ENCODE measurements at places on chromosomes 7 and 10. TPM values are rescaled to one million over a fixed set of nuclear protein-coding genes. Genes with fewer than 3 reads are reported as not detected.

Gene GALNT17
- not detected for total RNA-seq

Gene FOXK1
- total RNA-seq, result 32.8 TPM

Gene ERLIN1
- total RNA-seq, result 21.6 TPM

Gene PIK3CG
- total RNA-seq, result 0.64 TPM

Gene SEMA3E
- total RNA-seq, result 0.43 TPM

Gene FOXI2
- total RNA-seq, result not detected

Gene TRIM24
- total RNA-seq, result 10.3 TPM

Gene HOXA11
- total RNA-seq, result 41.9 TPM

Gene BET1
- 44.5 TPM for total RNA-seq

Gene MDH2
- 47.4 TPM for total RNA-seq

Gene IDI2
- not detected for total RNA-seq

Gene AKR1C4
- not detected for total RNA-seq

Gene TAS2R41
- total RNA-seq, result not detected

Gene ARMC3
- not detected for total RNA-seq

Gene EFCAB10
- total RNA-seq, result not detected

Gene SPDYE1
- not detected for total RNA-seq

Gene OR6B1
- total RNA-seq, result under 0.01 TPM

Gene FLNC
- 202 TPM for total RNA-seq

Gene FAM200A
- 9.5 TPM for total RNA-seq

Gene PRSS37
- total RNA-seq, result not detected

Gene PTPN20
- under 0.01 TPM for total RNA-seq

Gene RASA4B
- 2.3 TPM for total RNA-seq

Gene CYP3A5
- total RNA-seq, result under 0.01 TPM
